ENCODE measurements at places on chromosomes 11 and 22. TPM values are rescaled to one million over a fixed set of nuclear protein-coding genes. Genes with fewer than 3 reads are reported as not detected.

GRCh38 chr11:103923451-103923931 lies 112.9 kb upstream of the DDI1 start:
- no peaks in the 10 kb centered on the region for H3K4me1 ChIP-seq
- no peaks in the 10 kb centered on the region for H3K27me3 ChIP-seq
- H3K27ac ChIP-seq, result no peak overlapping the region
- H3K4me3 ChIP-seq, result no peak overlapping the region
- DNase-seq, result no peak

DNA sequence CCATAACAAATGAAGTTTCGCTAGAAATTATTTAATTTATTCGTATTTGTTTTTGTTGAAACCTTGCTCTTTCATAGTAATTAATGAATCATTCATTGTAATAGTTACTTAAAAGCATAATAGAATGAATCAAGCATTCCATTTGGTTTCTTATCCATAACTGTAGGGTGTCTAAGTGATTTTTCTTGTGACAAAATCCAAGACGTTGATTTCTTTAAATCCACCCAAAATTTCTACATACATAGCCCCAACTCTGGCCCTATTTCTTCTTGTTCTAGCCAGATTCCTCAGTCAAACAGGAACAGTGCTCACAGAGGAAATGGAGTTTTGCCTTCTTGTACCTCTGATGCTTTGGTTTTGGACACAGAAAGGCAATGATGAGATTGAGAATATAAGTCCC lies 25.5 kb downstream of the UBASH3B start:
- no peaks in the 10 kb centered on the region for H3K27me3 ChIP-seq
- peaks cover 5% of the 10 kb centered on the region for H3K4me1 ChIP-seq
- no peaks in the 10 kb centered on the region for H3K36me3 ChIP-seq
- no peak overlapping the region for H3K4me3 ChIP-seq
- no peak overlapping the region for H3K27ac ChIP-seq

- H3K4me1 ChIP-seq, result no peaks in the 10 kb centered on the region
- peaks cover 14% of the 10 kb centered on the region for H3K36me3 ChIP-seq
- no peak overlapping the region for H3K27ac ChIP-seq
Measured at GRCh38 chr11:68792400-68792966, 41.2 kb upstream of the TESMIN start.

DNA sequence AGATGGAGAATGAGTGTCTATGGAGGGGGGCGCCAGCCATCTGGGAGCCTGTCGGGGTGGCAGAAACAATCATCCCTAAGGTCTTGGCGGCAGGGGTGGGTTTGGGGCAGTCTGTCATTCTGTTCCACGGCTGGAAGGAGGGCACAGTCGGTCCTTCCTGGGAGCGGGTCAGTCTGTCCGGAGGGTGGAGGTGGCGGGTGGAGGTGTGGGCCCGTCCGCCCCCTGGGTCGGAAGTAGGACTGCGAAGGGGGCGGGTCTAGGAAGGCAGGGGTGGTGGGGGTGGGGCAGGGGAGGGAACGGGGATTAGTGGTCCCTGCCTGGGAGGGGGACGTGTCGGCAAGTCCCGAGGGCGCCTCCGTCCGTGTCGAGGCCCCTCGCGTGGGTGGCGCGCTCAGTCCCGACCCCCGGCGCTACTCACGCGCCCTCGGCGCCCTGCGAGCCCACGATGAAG lies 461 bp downstream of the TBC1D10A start:
- no peak for DNase-seq
- peak overlapping the region; percentile 79 for H3K4me3 ChIP-seq
- peaks cover 1% of the 10 kb centered on the region for H3K36me3 ChIP-seq

- H3K36me3 ChIP-seq, result no peaks in the 10 kb centered on the region
- no peak overlapping the region for H3K4me3 ChIP-seq
- H3K27ac ChIP-seq, result no peak overlapping the region
- no peak for DNase-seq
- H3K27me3 ChIP-seq, result no peaks in the 10 kb centered on the region
Measured at GRCh38 chr11:92964471-92964870, 5.0 kb upstream of the MTNR1B start.

- no peaks in the 10 kb centered on the region for H3K36me3 ChIP-seq
- H3K27ac ChIP-seq, result no peak overlapping the region
- H3K4me1 ChIP-seq, result no peaks in the 10 kb centered on the region
- DNase-seq, result no peak
- no peaks in the 10 kb centered on the region for H3K27me3 ChIP-seq
Measured at GRCh38 chr11:121944556-121945230, 171.3 kb downstream of the BLID start.

DNA sequence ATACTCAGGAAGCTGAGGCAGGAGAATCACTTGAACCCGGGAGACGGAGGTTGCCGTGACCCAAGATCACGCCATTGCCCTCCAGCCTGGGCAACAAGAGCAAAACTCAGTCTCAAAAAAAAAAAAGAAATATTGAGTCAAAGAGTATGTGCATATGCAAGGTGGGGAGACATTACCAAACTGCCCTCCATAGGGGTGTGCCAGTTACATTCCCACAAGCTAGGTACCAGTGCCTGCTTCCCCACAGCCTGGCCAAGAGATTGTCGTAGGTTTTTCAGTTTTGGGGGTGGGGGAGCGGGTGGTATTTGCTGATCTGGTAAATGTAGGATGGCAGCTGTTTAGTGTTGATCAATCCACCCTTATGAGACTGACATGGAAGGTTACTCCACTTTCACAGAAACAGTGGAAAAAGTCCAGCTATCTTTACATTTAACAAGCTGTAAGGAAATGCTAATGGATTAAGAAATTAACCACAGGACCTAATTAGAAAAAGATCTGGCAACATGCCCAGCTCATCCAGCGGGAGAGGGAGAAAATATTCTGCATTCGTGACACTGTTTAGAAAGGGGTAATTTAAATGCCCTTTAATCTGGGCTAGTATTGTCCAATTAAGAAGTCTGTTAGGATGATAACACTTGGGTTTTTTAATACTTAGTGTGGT lies 89.4 kb downstream of the PACS1 start:
- no peak overlapping the region for H3K27ac ChIP-seq

- no peaks in the 10 kb centered on the region for H3K4me1 ChIP-seq
- H3K27me3 ChIP-seq, result no peaks in the 10 kb centered on the region
- no peak for DNase-seq
- H3K36me3 ChIP-seq, result no peaks in the 10 kb centered on the region
- H3K4me3 ChIP-seq, result no peak overlapping the region
Measured at GRCh38 chr11:36243641-36244040, 45.6 kb downstream of the COMMD9 start.

Gene MAJIN
- total RNA-seq, result not detected

Gene SPON1
- total RNA-seq, result 3.5 TPM

Gene HOATZ
- total RNA-seq, result not detected

Gene MAP6
- total RNA-seq, result 0.17 TPM
